ENCODE measurements at places on chromosomes 4 and X.

DNA sequence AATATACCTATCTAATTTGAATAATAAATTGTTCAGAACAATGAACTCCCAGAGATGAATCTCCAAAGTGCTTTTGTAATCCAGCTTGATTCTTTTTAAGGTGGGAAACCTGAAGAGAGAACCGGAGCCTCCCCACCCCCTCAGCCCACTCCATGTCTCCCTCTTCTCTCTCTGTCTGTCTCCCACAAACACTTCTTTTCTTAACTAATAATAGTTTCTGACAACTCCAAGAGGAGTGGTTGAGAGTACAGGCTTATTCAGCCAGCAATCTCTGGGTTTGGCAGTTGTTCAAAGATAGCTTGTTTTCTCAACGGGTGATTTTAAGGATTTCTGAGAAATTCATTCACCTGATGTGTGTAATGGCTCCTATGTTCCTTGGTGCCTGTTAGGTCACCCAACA lies 23.4 kb downstream of the PPP4R3C start:
- no peak overlapping the region for H3K27ac ChIP-seq
- peaks cover 4% of the 10 kb centered on the region for H3K4me1 ChIP-seq
- no peak overlapping the region for H3K4me3 ChIP-seq
- DNase-seq: no peak

- peaks cover 15% of the 10 kb centered on the region for H3K4me1 ChIP-seq
- H3K27ac ChIP-seq: no peak overlapping the region
- H3K36me3 ChIP-seq: no peaks in the 10 kb centered on the region
- no peak for DNase-seq
Measured at GRCh38 chrX:39811376-39811775, 286.4 kb downstream of the BCOR start.

GRCh38 chr4:32462944-32463343 lies 1742.8 kb downstream of the PCDH7 start:
- no peaks in the 10 kb centered on the region for H3K27me3 ChIP-seq
- no peaks in the 10 kb centered on the region for H3K4me1 ChIP-seq
- H3K27ac ChIP-seq: no peak overlapping the region
- no peak for DNase-seq

- no peak for DNase-seq
- no peaks in the 10 kb centered on the region for H3K36me3 ChIP-seq
- no peak overlapping the region for H3K27ac ChIP-seq
- no peak overlapping the region for H3K4me3 ChIP-seq
- H3K4me1 ChIP-seq: peaks cover 13% of the 10 kb centered on the region
Measured at GRCh38 chrX:47518144-47518543, 35.1 kb upstream of the ZNF41 start.

DNA sequence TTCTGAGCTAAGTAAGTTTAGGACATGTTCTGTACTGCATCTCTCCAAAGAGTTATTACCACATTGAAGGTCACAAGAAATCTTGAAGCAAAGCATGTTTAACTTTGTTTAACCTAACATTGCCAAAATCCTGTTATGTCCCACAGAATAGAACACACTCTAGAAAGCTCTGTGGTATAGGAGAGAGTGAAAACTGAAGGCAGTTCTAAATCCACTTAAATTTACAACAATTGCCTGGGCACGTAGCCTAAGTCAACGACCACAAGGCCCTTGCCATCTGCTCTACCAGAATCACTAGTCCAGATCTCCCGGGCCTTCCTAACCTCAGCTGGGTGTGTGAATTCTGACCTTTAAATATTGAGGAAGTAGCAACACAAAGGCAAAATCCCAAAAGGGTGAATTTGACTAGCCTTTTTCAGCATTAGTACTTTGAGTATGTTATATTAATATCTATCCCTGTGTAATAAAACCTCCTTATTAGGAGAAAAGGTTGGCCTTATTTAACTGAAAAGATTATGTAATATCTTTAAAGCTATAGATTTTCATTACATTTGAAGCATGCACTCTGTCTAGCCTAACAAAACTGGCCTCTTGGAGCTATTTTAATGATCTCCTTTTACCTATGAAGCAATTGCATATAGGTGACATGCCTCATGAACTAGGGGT lies 4.5 kb upstream of the MAML3 start:
- H3K4me1 ChIP-seq: peaks cover 26% of the 10 kb centered on the region
- DNase-seq: no peak
- no peak overlapping the region for H3K27ac ChIP-seq

DNA sequence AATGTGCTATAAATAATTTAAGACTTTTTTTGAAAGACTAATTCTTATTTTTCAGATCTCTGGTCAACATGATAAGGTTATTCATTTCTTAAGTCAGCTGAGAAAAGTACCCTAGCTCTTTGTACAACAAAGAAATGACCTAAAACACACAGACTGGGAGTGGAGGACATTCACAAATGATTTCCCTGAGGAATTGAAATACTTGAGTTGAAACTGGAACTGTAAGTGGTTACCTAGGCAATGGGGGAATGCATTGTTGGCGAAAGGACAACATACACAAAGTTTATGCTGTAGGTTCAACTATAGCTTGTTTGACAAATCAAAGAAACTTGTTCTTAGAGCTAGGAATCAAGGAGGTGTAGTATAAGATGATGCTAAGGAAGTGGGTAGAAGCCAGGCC lies 915.5 kb downstream of the FAT4 start:
- H3K4me1 ChIP-seq: no peaks in the 10 kb centered on the region
- H3K27ac ChIP-seq: no peak overlapping the region
- no peaks in the 10 kb centered on the region for H3K36me3 ChIP-seq
- no peaks in the 10 kb centered on the region for H3K27me3 ChIP-seq

GRCh38 chr4:180810581-180810980 lies 1432.6 kb upstream of the TENM3 start:
- H3K4me1 ChIP-seq: no peaks in the 10 kb centered on the region
- no peak overlapping the region for H3K4me3 ChIP-seq
- H3K27ac ChIP-seq: no peak overlapping the region

- H3K27me3 ChIP-seq: no peaks in the 10 kb centered on the region
- H3K36me3 ChIP-seq: peaks cover 12% of the 10 kb centered on the region
- no peak overlapping the region for H3K4me3 ChIP-seq
- H3K4me1 ChIP-seq: peaks cover 28% of the 10 kb centered on the region
- peak; percentile 29 for DNase-seq
Measured at GRCh38 chr4:48653217-48654014, 126.7 kb downstream of the FRYL start.

GRCh38 chr4:81723927-81724587 lies 252.3 kb upstream of the RASGEF1B start:
- DNase-seq: no peak
- no peaks in the 10 kb centered on the region for H3K36me3 ChIP-seq
- H3K27ac ChIP-seq: no peak overlapping the region
- no peak overlapping the region for H3K4me3 ChIP-seq

All from activated naive CD4-positive, alpha-beta T cell treated with anti-CD3 and anti-CD28 coated beads, Interleukin-2, amount 10 ng/mL, durations not matched to agents 7 days and 5 days (primary cell).